ENCODE measurements at places on chromosomes 12 and 14.

GRCh38 chr12:56714431-56714929 lies 10.6 kb downstream of the NACA start:
- no peak for DNase-seq

DNA sequence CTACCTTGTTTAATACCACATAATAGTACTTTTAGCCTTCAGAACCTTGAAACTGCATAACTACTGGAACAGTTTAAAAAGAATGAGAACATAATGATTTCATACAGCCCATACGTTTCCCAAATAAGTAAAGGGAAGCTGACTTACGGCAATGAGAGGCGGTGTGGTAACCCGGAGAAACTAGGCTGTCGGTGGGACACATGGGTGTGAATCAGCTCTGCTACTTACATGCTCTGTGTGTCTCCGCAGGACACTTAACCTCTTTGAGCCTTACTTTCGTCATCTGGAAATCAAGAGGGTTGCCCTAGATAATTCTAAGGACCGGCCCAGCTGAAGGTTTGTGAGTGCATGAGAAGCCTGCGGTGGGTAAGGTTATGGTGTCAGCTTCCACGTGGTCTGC lies 49.3 kb upstream of the PLEKHG3 start:
- no peak for DNase-seq

DNA sequence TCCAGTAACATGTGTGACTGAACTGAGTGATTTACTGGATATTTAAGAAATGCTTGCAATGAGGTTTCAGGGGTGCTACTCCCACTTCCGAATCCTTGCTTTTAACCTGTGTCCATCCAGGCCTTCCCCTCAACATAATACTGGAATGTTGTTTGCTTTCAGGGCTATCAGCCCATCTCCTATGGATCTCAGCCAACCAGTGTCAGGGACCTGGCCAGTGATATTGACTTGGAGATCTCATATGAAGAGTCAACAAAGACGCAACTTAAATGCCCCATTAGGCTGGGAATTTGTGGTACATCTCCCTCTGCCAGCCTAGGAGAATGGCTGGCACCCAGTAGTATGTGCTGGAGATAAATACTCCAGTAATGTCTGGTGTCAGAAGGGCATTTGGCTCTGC lies 889 bp upstream of the IFT43 start:
- no peak for DNase-seq

DNA sequence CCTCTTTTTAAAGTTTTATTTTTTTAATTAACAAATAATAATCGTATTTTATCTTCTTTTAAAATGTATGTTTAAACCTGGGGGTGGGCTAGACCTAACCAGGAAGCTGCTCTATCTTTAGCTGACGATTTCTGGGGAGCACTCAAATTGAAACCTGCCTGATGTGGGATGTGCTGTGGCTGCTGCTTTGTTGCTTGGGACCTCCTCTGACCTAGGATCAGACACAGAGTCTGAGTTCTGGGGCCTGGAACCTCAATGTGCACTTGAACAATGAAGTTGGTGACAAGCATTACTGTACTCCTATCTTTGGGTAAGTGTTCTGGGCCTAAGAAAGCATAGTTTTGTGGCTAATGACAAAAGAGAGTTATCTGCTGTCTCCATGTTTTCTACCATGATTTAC lies 386.7 kb downstream of the DAD1 start:
- DNase-seq = no peak

GRCh38 chr14:85413836-85414526 lies 116.0 kb upstream of the FLRT2 start:
- DNase-seq = no peak

DNA sequence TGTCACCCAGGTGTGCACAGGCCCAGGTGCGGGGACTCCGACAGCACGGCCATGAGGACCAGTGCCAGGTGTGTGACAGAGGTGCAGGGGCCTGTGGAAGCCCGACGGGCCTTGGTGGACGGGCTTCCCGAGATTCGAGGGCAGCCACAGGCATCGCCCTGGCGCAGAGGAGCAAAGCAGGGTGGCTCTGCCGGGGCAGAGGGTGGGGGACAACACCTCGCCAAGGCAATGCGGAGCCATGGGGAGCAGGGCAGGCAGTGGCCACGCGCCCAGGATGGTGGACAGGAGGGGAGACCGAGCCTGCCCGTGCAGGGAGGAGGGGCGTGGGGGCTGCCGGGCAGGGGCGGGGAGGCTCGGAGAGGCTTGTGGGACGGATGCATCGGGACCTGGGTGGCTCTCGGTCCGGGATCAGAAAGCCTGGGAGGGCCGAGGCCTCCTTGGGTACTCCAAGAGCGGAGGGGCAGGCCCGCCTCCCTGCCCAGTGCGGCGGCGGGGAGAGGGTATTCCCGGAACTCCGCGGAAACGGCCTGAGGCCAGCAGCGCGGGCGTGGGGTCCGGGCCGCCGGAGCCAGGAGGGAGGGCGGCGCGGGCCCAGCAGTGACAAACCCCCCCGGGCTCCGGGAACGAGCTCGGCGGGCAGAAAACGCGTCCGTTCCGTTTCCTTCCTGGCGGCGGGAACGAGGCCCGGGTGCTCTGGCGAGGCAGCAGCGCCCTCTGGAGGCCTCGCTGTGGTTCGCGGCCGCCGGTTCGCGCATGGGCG lies 1.6 kb downstream of the TMEM121 start:
- peak; percentile 73 for DNase-seq

- DNase-seq = no peak
Measured at GRCh38 chr14:100865682-100866591, 37.6 kb downstream of the RTL1 start.

DNA sequence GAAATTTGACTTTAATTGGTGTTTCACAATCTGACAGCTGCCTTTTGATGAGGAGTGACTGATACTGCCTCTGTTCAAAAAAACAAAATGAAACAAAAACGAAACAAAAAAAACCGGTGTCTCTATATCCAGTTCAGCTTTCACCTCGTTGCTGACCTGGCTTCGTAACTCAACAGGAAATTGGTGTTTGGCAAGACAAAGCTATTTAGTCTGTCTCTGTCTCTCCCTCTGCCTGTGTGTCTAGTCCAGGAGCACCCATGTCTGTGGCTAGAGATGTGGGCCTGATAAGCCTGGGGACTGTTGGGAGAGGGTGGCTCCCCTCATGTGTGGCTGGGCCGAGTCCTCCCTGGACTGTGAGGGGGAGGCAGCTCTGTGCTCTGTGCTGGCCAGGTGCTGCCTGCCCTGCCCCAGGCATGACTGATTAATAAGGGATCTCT lies 11.3 kb downstream of the CACNA1C start:
- no peak for DNase-seq

DNA sequence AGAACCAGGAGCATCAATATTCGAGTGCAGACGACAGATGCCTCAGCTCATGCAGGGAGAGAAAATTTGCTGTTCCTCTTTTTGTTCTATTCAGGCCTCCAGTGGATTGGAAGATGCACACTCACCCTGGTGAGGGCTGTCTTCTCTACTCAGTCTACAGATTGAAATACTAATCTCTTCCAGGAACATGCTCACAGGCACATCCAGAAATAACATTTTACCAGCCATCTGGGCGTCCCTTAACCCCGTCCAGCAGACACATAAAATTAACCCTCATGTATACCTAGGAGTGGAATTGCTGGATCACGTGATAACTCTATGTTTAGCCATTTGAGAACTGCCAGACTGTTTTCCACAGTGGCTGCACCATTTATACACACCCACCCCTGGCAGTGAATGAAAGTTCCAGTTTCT lies 4.5 kb upstream of the OAS2 start:
- DNase-seq = no peak

- no peak for DNase-seq
Measured at GRCh38 chr12:82474181-82474797, 116.0 kb downstream of the METTL25 start.

DNA sequence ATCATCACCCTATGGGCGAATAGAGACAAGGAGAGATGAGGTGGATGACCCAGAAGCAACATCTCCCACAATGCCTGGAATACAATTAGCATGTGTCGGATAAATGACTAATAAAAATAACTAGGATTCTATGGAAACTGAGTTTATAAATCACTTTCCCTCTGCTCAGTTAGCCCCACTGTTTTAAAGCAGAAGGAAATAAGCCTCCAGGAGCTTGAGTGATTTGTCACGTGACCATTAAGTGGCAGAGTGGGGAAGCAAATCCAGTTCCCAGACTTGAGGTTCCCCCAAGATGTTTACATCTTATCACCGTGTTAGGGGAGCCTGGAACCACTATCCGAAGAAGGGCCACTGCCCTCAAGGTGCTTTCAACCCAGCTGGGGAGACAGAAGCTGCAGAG lies 136.5 kb upstream of the CCND2 start:
- no peak for DNase-seq
